ENCODE measurements at places on chromosomes 6 and 20.

DNA sequence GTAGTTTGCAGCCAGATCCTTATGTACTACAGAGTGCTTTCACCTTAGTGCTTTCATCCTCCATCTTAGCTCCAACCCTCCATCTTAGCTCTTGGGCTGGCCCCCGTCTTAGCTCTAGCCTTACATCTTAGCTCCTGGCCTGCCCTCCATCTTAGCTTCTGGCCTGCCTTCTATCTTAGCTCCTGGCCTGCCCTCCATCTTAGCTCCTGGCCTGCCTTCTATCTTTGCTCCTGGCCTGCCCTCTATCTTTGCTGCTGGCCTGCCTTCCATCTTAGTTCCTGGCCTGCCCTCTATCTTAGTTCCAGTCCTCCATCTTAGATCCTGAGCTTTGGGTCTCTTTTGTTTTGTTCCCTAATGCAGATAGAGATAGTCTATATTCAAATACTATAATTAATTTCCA, 22.0 kb downstream of the GNAS start:
- DNase-seq = no peak

DNA sequence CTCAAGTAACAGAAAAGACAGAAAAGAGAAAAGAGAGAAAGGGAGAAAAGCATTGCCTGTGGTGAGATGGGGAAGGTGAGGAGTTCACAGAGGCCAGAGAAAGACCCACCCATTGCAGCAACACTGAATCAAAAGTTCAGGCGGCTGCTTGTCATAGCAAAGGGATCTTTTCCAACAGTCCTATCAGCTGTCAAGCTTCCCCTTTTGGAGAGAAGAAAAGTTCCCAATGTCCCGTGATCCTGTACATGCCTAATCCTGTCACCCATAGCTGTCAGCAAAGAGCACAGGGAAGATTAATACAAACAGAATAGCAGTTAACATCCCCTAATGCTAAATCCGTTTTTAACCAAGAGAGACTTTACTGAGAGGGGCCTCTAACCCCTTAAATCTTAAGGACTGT, 8.9 kb upstream of the TRIM38 start:
- no peak for DNase-seq

- DNase-seq = no peak
These were observed at the start of gene HLA-DOB for GRCh38 chr6:32816746-32817204. Gene HLA-DOB (minus strand): TSS chr6:32817002. CDS start chr6:32816951, 51 bp downstream.

DNA sequence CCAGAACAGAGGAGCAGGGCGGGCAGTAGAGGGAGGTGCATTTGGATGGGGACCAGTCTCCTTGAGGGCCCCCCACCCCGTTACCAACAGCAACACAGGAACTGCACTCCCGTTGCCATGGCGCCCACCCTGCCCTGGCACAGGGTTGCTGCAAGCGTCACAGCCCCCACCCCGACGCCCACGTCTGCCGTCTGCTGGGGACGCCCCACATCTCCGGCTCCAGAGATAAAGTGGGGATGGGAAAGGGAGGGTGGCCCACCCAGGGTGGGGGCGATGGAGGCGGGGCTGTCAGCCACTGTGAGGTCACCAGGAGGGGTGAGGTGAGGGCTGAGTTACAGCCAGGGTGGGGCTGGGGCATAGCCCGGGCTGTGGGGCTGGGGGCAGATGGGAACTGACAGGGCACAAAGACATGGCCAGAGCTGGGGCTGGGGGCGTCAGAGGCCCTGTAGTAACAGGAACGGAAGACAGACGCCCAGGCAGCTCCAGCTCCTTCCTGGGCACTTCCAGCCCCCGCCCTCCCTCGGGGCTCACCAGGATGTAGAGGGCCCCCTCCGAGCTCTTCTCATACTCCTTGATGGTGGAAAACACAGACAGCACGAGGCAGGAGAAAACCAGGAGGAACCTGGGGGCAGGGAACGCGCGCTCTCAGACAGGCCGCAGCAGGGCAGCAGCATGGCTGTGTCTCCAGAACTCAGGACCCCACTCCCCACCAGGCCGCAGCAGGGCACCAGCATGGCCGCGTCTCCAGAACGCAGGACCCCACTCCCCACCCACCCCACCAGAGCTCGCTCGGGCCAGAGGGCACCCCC, 26.0 kb downstream of the KCNQ2 start:
- no peak for DNase-seq

GRCh38 chr6:13038315-13038714, 290.0 kb downstream of the TBC1D7 start:
- no peak for DNase-seq

DNA sequence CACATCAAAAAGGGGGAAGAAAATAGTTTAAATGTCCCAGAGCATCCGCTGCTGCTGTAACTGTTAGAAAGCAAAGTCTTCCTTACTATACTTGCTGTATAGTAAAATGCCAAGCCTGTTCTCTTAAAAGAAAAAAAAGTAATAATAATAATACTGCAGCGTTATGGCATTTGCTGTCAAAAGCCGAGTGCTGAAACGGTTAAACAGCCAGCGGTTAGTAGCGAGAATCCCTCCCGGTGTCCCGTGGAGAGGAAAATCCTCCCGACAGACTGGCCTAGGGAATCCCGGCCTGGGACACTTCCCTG, 19.5 kb upstream of the NFATC2 start:
- DNase-seq = no peak

DNA sequence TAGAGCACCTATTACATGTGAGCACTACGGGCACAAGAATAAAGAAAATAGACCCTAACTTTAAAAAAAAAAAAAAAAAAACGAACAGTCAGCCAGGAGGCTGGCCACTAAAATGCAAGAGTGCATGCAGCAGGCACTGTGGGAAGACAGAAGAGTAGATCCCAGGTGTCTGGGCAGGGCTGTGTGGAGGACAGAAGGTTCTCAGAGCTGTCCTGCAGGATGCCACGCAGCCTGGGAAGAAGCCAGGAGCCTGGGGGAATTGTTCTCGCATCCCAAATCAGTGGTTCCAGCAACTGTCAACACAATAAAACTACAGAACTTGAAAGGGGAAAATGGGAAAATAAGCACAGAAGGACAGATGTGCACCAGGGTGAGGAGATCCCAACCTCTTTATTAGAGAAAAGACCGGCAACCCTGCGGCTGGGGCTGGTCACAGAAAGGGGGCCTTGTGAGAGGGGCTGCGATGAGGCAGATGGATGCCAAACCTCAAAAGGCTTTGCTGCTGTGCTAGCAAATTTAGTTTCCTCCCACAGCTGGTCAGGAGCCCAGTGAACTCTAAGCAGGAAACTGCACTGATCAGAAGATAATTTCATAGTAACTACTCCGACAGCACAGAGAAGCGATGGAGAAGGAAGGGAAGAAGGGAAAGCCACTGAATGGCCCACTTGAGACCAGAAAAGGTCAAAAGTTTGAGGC, 30.9 kb downstream of the MAP3K5 start:
- no peak for DNase-seq

DNA sequence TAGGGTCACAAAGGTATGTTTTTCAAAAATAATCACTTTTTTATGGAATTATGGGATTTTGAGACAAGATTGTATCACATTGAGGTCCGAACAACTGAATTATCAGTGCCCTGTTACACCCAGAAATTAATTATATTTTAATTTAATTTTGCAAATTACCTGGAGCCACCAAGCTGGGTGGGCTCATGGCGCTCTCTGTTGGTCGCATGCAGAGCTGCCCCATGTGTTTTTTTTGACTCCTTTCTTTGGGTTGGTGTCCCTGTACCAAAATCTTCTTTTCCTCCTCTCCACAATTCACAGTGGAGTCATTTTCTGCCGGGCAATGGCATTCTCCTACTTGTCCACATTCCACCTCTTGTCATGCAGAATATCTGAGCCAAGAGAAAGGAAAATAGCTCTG, 38.9 kb upstream of the FRMD1 start:
- DNase-seq = no peak

GRCh38 chr20:7226156-7226555, 458.7 kb downstream of the BMP2 start:
- no peak for DNase-seq

DNA sequence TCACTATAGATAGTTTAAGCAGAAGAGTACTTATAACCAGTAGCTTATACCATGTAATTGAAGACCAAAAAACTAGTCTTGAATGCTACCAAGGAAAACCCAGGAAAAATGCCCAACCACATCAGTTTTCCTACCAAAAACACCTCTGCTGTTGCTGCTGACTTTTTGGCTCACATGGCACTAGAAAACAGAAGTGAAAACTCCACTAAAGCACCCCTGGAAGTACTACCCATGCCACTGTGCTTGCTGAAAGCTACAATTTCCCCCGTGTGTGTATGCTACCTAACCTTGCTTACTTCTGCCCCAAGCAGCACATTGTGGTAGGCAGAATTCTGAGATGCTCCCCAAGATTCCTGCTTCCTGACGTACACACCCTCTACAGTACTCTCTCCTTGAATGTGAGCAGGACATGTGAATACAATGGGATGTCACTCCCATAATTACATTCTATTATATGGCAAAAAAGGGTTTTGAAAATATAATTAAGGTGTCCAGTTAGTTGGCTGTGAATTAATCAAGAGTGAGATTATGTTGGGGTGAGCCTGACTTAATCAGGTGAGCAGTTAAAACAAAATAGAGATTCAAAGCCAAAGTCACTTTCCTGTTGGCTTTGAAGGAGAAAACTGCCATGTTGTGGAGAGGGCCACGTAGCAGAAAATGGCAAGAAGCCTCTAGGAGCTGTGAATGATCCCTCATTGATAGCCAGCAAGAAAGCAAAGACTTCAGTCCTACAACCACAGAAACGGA, 209.8 kb upstream of the MARCKS start:
- no peak for DNase-seq

GRCh38 chr20:62966212-62967148, 14.0 kb downstream of the SLC17A9 start:
- DNase-seq = no peak

GRCh38 chr20:38115896-38116295, 49.2 kb downstream of the TGM2 start:
- DNase-seq = no peak

GRCh38 chr6:108616544-108616943, 55.8 kb downstream of the FOXO3 start:
- DNase-seq = no peak

DNA sequence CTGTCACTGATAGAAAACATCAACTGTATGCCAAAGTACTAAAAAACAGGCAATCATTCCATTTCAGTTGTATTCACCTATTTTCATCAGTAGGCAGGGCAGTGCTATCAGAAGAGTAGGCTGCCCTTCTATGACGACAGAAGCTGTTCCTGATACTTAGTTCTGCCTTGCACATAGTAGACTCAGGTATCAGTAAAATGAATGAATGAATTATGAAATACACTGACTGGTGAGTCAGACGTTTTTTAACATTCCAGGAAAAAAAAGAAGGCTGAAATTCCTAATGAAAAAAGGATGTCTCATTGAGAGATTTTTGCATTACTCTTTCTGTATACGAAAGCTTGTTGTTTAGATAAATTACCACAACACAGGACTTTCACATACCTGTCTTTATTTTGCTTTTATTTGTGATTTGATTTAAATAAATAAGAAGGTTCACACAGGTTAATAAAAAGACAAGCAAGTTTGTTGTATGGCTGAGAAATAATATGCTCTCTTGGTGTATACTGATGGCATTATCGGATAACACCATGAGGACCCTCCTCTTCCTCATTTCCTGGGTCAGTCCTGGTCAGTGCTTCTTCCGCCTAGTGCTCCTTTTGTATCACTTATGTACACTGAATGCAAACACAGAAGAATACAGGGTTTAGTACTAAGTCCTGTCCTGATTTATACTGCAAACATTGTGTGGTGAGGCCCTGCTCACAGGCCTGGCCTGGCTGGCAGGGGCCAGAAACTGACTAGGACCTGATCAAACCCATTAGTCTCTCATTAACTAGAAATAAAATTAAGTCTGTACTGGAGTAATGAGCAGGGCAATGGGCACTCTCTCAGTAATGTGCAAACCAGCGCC, 39.4 kb upstream of the SPDEF start:
- no peak for DNase-seq

DNA sequence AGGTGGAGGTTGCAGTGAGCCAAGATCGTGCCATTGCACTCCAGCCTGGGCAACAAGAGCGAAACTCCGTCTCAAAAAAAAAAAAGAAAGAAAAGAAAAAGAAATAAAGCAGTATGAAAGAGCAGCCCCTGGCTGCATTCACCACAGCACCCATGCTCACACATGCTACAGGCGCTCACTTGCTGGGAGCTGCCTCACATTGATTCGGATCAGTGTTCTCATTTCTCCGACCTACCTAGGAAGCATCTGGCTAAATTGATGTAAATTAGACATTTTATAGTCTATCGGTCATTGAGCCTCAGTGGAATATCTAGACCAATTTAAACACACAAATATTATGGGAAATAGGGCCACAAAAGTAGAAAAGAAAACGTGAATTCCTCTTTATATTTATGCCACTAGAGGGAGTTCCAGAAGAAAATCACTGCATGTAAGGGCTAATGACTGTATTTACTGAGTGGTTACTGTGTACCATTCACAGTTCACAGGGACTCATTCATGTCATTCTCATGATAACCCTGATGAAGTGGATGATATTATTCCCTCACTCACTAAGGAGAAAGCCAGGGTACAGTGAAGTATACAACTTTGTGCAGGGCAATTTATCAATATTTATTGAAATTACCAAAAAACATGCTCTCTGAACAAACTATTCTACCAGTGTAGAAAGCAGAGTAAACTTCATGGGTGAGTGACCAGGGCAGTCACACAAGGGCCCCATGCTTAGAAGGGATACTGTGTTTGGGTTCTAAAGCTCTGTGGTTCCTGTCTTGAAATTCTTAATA, 5.3 kb upstream of the MOG start:
- DNase-seq = no peak

- DNase-seq = peak; percentile 85
These were observed at the start of gene CABLES2 for GRCh38 chr20:62407221-62407992. Gene CABLES2 (minus strand): TSS chr20:62407285. CDS start chr20:62407276, 9 bp downstream.

DNA sequence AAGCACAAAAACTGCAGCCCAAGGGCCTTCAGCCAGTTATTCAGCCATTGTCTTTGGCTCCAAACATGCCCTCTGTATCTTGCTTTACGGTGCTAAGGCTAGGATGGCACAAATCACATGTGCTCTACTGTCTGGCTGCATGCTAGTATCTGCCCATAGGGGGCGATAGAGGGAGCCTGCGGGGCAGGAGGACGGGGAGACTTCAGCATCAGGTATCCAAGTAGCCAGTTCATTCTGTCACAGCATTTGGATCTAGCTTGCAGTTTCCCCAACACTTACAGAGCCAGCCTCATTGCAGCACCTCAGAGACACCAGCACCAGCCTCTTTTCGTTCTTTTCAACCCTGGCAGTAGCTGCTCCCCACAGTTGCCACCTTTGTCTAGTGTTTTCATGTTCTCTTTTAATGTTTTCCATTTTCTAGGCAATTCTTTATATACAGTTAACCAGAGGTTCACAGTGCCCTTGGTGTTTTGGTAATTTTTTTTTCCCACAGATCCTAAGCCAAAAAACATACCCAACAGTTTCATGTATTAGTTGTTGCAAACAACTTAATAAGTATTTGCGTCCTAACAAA, 705.9 kb downstream of the PTPRT start:
- no peak for DNase-seq

Measured in KG1 (cell line).